Nephron progenitor cell (in vitro differentiated cells): ENCODE measurements at places on chromosomes 13 and 19.

DNA sequence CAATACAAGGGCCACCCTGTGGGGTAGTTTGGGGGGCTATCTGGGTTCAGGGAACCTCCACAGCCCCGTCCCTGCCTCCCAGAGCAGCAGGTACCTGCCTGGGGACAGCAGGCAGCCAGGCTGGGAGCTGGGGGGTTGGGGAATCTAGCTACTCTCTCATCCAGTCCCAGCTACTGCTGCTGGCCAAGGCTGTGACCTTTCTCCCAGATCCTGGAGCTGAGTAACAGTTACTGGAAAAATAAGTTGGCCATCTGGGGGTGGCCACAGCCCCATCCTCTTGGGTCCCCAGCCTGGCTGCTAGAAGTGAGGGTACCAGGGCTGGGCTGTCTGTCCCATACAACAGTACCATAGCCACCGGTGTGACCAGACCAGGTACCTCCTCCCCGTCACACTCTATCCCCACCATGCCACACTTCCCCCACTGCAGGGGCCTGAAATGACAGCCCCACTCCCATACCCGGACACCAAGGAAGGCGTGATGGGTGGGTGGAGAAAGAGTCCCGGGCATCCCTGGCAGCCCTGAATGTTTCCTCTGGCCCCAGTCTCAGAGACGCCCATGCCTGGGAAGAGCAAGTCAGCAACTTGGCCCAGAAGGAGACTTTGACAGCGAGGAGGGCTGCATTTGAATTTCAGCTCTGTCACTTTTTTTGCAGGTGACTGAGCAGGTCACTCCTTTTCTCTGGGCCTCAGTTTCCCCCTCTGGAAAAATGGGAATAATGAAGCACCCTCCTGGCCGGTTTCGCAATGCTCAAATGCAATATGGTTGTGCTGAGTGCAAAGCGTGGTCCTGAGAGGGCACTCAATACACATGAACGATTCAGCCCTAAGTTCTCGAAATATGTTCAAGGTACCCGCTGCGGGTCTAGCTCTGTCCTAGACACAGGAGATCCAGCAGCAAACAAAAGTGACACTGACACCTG, 30.7 kb upstream of the NFIC start:
- H3K27me3 ChIP-seq = peaks cover 61% of the 10 kb centered on the region
- no peak for DNase-seq
- peaks cover 5% of the 10 kb centered on the region for H3K4me1 ChIP-seq
- H3K36me3 ChIP-seq = no peaks in the 10 kb centered on the region
- no peak overlapping the region for H3K27ac ChIP-seq

DNA sequence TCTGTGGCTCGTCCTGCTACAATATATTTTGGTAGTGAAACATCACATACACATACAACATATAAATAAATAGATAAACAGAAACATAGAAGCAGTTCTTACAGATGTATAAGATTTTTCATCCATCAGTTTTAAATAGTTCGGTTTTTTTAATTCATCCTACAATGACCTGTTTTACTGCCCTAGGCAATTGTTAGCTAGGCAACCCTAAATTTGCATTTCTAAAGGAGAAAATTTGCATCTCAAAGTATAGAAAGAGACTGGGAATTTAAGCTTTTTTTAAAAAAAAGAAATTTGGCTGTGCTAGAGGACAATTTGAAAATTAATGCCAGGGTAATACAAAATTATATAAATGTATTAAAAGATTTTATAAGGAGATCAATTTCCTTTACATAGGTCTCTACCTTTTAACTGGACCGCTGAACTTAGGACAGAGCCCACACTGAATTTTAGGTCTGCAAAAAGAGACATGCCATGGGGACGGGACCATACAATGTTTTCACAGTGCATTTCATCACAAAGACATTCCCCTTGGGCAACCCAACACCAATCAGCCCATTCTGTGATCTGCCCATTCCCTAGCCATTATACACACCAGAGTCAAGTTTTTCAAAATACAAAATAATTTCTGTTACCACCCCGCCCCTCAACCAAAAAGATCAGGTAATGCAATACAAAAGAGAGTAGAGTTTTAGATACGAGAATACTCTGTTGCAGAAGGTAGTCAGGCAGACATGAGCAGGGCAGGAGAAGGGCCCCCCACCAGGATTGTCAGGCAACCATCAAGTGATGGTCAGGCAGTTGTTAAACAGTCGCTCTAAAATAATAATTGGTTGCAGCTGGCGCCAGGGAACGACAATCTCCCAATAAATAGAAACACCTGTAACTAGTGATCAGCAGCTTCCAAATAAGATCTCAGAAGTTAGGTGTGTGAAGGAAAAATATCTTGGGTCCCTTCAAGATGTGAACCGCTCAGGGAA, 299.7 kb upstream of the SGCG start:
- peaks cover 37% of the 10 kb centered on the region for H3K4me1 ChIP-seq
- DNase-seq = no peak
- H3K36me3 ChIP-seq = peaks cover 24% of the 10 kb centered on the region

DNA sequence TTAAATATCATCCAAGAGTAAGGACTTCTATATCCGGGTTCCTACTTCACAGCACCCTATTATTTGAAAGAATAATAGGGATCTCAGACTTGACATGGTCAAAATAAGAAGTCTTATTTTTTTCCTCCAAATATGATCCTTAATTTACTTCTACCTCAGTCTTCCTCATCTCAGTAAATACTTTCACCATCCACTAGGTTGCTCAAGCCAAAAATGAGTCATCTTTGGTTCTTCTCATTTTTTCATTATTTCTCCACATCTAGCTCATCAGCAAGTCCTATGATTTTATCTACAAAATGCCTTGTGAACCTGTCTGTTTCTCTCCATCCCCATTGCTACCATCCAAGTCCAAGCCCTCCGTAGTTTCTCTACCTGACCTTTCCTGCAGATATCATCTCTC, 121.9 kb upstream of the GJB6 start:
- H3K27ac ChIP-seq = no peak overlapping the region
- H3K4me1 ChIP-seq = no peaks in the 10 kb centered on the region
- H3K36me3 ChIP-seq = no peaks in the 10 kb centered on the region
- no peak overlapping the region for H3K4me3 ChIP-seq
- H3K27me3 ChIP-seq = peaks cover 3% of the 10 kb centered on the region

DNA sequence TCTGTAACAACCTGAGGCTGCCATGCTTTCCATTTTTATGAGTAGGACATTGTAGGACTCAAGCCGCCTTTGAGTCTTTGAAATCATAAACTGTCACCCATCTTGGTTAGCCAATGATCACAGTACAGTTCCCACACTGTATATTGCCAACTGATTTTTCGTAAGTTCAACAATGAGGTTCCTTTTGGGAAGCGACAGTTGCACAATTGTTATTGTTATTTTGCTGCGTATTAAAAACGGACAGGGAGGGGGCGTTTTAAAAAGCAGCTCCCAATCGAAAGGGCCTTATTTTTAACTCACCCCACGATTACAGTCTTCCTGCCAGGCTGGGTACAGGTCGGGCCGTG, 601 bp downstream of the SLC46A3 start:
- no peaks in the 10 kb centered on the region for H3K36me3 ChIP-seq
- peaks cover 71% of the 10 kb centered on the region for H3K27me3 ChIP-seq
- no peak for DNase-seq

- no peak overlapping the region for H3K27ac ChIP-seq
- no peak overlapping the region for H3K4me3 ChIP-seq
- no peak for DNase-seq
- peaks cover 43% of the 10 kb centered on the region for H3K4me1 ChIP-seq
- no peaks in the 10 kb centered on the region for H3K36me3 ChIP-seq
Measured at GRCh38 chr19:35120492-35120891, 4.9 kb downstream of the FXYD3 start.
